Dermis microvascular lymphatic vessel endothelial cell (primary cell): ENCODE measurements at places on chromosomes 13 and 19. TPM values are rescaled to one million over a fixed set of nuclear protein-coding genes. Genes with fewer than 3 reads are reported as not detected.

Gene POP4
- 57.5 and 57.8 TPM in 2 replicates for total RNA-seq

Gene IPO5
- total RNA-seq, result 140 and 150 TPM in 2 replicates

Gene PRSS57
- not detected in 2 replicates for total RNA-seq

Gene HSH2D
- total RNA-seq, result not detected in 2 replicates

Gene SIGLEC6
- not detected in 2 replicates for total RNA-seq

Gene IGFL1
- not detected in 2 replicates for total RNA-seq

Gene KLK15
- total RNA-seq, result not detected in 2 replicates

Gene GPR12
- total RNA-seq, result not detected in 2 replicates

Gene PLK5
- not detected in 2 replicates for total RNA-seq

Gene FOXA3
- 0.13 TPM in 1 of 2 replicates, not detected in the other for total RNA-seq

Gene PSG5
- not detected in 2 replicates for total RNA-seq

Gene CD22
- total RNA-seq, result 0.13 and 0.38 TPM in 2 replicates

Gene SIGLEC12
- not detected in 2 replicates for total RNA-seq

Gene PINLYP
- 4.2 and 4.5 TPM in 2 replicates for total RNA-seq

Gene ZNF574
- total RNA-seq, result 8.0 and 13.4 TPM in 2 replicates

Gene CYP4F11
- not detected in 2 replicates for total RNA-seq

Gene ACER1
- total RNA-seq, result not detected in 2 replicates

Gene ZNF763
- 1.2 and 1.6 TPM in 2 replicates for total RNA-seq

Gene CBY2
- total RNA-seq, result not detected in 2 replicates

Gene CYP2F1
- total RNA-seq, result not detected in 2 replicates

Gene WDR87
- total RNA-seq, result not detected in 2 replicates

Gene ZNF569
- total RNA-seq, result 4.7 and 5.8 TPM in 2 replicates

Gene ZNF493
- total RNA-seq, result 8.2 and 14.2 TPM in 2 replicates

Gene BEST2
- total RNA-seq, result not detected in 2 replicates

Gene KIR3DL1
- not detected in 2 replicates for total RNA-seq

Gene CEACAM21
- 10.8 and 17.7 TPM in 2 replicates for total RNA-seq

Gene FIZ1
- 2.6 and 3.3 TPM in 2 replicates for total RNA-seq

Gene SCGB2B2
- total RNA-seq, result 0.13 TPM in 1 of 2 replicates, not detected in the other

Gene MAST3
- 1.2 and 2.9 TPM in 2 replicates for total RNA-seq

Gene DYRK1B
- 9.2 and 16.1 TPM in 2 replicates for total RNA-seq

Gene SIGLECL1
- total RNA-seq, result not detected in 2 replicates

Gene ZNF723
- not detected in 2 replicates for total RNA-seq

Gene PTGIR
- total RNA-seq, result not detected in 2 replicates

Gene RPL28
- 126 and 262 TPM in 2 replicates for total RNA-seq
